Endothelial cell of umbilical vein (primary cell): ENCODE measurements at places on chromosomes 3 and 15. TPM values are rescaled to one million over a fixed set of nuclear protein-coding genes. Genes with fewer than 3 reads are reported as not detected.
A peak's percentile ranks its signal among the peaks of the same experiment; 100 is the strongest.

- DNase-seq = peak; percentile 35
Observed at GRCh38 chr15:69031013-69032001, 16.8 kb downstream of the NOX5 start.

- DNase-seq = peak; percentile 39
Observed at GRCh38 chr3:191244242-191244867, 45.3 kb downstream of the OSTN start.

The ESYT3 gene
- polyA plus RNA-seq = not detected in 2 replicates

The TERC gene
- polyA plus RNA-seq = 2.6 TPM in 2 replicates

GRCh38 chr15:57003418-57003817 is 85.0 kb downstream of the TCF12 start:
- peak; percentile 42 for DNase-seq

The GRK7 gene
- polyA plus RNA-seq = not detected in 2 replicates

DNA sequence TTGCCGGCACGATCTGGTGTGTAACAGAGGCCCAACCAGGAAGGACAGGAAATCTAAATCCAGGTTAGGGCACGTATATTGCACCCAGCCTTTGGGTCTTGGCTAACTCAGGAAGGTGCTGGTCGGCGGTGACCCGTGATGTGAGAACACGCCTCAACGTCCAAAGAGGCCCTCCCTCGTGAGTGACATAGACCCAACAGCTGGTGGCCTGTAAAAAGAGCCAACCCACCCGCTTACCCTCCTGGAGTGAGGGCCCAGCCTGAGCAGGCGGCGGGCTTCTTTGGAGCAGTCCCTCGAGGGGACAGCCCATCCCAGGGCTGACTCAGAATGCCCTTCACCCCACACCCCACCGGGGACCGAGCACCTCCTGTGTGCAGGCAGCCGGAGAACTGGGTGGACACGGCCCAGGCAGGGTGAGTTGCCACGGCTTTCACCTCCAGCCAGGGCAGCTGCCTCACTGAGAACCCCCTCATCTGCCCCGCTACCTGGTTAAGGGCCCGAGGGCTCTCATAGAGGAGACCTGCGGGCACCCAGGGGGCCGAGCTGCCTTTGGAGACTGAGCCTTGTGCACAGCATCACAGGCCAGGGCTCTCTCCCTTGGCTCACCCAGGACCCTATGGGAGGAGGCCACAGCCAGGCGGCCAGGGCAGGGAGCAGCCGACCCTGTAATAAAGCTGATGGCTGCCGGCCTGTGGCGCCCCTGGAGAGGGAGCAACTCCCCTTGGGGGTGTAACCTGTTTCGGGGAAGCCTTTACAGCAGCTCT is 41.8 kb downstream of the ZNF710 start:
- DNase-seq = no peak

DNA sequence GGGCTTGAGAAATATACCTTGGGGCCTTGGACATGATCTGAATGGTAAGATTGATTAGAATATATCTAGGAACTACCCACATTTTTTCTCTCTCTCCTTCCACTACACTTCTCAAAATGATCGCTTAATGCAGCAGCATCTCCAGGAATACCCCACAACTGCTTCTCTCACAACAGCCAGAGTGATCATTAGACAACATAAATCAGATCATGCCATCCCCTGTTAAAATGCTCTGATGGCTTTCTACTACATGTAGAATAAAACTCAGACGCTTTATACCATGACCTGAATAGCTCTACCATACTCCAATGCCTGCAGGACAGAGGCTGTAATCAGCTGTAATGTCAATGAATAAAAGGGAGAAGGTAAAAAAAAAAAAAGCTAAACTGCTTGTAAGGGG is 451.4 kb downstream of the MECOM start:
- no peak for DNase-seq

The UBR1 gene
- 3.9 and 5.3 TPM in 2 replicates for polyA plus RNA-seq

GRCh38 chr3:108153451-108153981 is 62.7 kb upstream of the CD47 start:
- DNase-seq = peak; percentile 43

The DOCK3 gene
- polyA plus RNA-seq = 0.08 TPM in 2 replicates

DNA sequence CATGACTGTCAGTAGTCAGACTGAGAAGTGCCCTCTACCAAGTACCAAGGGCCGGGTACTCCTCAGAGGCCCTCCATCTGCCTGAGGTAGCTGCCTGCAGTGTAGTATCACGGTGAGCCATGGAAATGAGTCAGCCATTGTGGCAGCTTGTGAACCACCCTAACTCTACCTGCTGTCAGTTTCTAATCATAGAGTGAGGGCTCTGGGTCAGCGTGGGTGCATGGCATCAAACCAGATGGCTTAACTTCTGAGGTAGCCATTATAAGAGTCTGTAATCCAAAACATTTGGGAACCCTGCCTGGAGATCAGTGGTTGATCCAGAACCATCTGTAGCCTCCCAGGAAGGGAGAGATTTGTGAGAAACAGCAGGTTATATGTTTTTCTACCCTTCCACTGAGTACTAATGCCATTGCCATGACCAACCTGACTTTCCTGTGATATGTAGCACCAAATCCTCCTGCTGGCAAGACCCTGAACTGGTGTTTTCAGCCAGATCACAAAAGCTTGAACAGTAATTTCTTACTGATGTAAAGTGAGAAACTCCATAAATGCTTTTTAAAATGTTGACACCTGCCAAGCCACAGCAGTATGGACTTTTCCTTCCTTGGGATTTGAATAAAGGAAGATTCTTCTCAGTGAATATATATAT is 38.9 kb downstream of the ABHD2 start:
- DNase-seq = no peak

DNA sequence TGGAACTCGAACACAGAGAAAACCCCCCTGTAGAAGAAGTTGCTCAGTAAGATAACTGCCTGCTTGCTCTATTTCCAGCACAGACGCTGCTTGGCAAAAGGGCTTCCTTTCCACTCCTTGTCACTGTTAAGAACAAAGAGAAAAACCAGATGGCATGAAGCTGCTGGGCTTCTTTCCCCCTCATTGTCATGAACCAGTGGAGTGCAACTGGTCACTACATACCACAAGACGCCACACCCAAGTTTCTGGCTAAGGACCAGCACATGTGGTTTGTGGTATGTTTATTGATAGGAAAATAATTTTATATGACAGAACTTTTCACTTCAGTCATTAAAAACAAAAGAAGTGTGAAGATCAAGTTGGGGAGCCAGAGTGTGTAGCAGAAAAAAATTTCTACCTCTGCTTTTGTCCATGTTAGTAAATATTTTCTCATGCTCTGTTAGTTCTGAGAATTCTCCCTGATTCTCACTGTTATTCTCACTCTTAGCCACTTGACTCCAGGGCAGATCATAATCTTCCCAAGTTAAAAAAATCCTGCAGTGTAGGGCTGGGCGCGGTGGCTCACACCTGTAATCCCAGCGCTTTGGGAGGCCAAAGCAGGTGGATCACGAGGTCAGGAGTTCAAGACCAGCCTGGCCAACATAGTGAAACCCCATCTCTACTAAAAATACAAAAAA is 37.9 kb downstream of the CLK3 start:
- peak; percentile 61 for DNase-seq

The CA12 gene
- 1.1 and 1.4 TPM in 2 replicates for polyA plus RNA-seq

- DNase-seq = peak; percentile 57
Observed at GRCh38 chr15:69093127-69093526, 67.3 kb upstream of the GLCE start.

DNA sequence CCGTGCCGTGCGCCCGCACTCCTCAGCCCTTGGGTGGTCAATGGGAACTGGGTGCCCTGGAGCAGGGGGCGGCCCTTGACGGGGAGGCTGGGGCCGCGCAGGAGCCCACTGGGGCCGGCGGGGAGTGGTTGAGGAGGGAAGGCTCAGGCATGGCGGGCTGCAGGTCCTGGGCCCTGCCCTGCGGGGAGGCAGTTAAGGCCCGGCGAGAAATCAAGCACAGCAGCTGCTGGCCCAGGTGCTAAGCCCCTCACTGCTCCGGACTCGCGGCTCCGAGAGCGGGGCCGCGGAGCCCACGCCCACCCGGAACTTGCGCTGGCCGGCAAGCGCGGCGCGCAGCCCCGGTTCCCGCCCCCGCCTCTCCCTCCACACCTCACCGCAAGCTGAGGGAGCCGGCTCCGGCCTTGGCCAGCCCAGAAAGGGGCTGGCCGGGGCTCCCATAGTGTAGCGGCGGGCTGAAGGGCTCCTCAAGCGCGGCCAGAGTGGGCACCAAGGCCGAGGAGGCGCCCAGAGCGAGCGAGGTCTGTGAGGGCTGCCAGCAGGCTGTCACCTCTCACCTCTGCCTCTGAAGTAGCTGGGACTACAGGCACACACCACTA is 7.8 kb downstream of the GP9 start:
- DNase-seq = peak; percentile 44

The CHRNA3 gene
- not detected in 2 replicates for polyA plus RNA-seq

DNA sequence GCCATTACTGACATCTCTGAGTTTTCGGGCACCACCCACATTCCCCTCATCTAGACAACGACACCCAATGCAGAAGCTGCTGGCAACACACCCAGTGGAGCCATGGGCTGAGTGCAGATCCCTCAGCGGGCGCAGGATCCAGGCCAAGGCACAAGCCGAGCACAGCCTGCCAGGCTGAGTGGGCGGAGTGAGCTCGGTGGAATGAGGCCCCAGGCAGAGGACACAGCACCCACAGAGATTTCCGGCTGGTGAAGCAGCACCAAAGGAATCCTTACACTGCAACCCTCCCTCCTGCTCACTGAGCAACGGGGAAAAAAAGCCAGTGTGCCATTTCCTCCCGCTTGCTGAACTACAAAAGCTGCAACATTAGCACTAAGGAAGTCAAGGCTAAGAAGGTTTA is 34.3 kb downstream of the ZMAT3 start:
- DNase-seq = no peak

DNA sequence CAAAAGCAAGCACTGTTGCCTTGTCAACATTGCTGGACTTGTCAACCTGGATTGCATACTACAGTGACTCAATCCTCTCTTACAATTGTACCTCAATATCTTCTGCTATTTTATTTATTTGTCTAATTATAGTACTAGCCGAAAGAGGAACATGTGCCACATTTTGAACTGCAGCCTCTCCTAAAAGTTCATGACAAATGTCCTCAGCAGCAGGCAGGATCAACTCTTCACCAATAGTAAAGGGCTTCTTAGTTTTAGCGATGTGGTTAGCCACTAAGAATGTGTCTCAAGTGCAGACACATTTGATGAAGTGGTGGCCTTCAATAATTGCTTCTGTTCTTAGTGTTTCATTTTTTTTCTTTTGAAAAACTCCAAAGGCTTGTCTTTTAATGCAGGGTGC is 13.2 kb downstream of the DOCK3 start:
- no peak for DNase-seq

DNA sequence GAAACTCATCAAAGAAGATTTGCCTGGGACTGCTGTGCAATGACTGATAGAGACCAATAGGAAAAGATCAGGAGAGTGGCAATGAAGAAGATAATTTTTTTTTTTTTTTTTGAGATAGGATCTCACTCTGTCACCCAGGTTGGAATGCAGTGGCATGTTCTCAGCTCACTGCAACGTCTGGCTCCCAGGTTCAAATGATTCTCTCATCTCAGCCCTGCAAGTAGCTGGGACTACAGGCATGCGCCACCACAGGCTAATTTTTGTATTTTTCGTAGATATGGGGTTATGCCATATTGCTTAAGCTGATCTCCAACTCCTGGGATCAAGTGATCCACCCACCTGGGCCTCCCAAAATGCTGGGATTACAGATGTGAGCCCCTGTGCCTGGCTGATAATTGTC is 116.9 kb upstream of the CCNL1 start:
- DNase-seq = no peak

DNA sequence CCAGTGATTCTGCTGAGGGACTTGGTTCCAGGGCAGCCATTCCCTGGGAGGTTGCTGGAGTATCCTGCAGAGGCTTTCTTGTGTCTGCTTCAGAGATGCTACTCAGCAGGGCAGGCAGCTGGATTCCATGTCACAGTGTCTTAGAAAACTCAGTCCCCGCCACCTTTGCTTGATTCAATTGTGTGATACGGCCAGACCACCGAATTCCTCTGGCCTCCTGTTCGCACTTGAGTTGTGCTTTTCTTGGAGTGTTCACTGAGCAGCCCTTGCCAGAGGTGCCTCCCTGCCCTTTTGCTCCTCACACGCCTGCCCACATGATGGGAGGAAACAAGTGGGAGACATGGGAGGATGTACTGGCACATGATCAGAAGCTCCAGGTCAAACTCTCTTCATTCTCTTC is 19.6 kb upstream of the SHC4 start:
- peak; percentile 9 for DNase-seq

DNA sequence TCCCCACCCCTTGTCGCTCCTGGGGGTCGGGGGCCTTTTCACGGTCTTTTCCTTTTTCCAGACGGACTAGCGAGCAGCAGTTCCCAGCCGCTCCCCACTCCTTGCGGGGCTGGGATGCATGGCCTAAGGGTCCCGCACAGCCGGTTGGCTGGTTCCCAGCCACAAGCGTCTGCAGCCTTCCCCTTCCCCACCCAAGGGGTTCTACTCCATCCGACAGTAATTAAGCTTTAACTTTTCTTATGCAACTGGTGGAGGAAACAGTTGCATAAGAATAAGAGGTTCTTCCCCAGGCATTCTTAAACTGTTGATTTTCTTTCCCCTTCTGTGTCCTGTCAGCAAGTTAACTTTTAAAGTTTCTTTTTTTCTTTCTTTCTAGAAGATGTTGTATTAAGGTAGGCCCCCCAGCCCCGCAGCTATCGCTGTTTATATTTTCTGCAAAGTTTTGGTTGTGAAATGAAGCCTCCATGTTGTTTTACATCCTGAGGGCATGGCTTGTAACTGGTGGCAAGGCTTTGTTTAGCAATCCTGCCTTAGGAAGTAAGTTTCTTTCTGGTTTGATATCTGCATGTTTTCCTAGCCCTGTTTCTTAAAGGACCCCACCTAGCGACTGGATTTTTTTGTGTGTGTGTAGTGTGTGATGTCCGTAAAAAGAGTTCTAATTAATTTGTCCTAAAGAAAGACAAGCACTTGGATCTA is 207.5 kb downstream of the ZNF385D start:
- DNase-seq = no peak

GRCh38 chr3:71786217-71786549 is 1.2 kb upstream of the PROK2 start:
- DNase-seq = no peak
